ENCODE measurements at places on chromosomes 13 and 19.

- DNase-seq, result no peak
Observed at GRCh38 chr13:44365008-44365407, 8.6 kb upstream of the SERP2 start.

DNA sequence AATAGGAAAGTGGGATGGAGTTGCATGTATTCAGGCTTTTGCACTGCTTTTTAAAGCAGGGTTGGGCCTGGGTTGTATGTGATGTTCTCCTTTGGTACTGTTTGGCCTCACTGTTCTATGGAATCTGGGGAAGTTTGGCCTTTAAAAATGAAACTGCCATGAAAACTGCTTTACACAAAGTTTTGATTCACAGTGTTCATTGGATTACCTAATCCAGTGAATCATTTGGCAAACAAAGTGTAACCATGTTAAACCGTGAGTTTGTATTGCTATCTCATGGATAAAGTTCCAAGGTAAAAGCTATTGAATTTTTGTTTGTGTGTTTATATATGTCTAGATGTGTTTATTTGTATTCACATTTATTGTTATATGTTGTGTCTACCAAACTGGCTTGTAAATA lies 1658.6 kb downstream of the OLFM4 start:
- no peak for DNase-seq

- no peak for DNase-seq
Observed at GRCh38 chr13:101893021-101893420, 440.5 kb downstream of the ITGBL1 start.

DNA sequence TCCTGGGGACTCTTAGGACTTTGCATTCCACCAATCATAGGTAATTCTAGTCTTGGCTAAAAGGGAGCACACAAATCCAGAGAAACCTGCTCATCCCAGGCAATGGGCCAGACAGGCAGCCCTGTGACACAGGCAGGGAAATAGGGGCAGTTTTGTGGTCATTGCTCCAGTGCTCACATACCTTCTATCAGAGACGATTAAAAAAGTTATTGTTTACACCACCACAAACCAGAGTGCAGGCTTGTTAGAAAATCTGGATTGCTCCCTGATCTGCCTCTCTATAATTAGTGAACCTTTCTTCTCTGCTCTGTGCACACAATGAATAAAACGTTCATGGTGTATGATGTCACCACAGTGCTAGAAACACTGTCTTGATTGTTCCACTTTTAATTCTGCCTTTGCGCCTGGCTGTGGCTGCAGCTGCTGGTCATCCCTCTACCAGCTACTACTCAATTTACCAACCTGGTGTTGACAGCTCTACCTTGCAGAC lies 121.6 kb upstream of the SPATA13 start:
- no peak for DNase-seq

DNA sequence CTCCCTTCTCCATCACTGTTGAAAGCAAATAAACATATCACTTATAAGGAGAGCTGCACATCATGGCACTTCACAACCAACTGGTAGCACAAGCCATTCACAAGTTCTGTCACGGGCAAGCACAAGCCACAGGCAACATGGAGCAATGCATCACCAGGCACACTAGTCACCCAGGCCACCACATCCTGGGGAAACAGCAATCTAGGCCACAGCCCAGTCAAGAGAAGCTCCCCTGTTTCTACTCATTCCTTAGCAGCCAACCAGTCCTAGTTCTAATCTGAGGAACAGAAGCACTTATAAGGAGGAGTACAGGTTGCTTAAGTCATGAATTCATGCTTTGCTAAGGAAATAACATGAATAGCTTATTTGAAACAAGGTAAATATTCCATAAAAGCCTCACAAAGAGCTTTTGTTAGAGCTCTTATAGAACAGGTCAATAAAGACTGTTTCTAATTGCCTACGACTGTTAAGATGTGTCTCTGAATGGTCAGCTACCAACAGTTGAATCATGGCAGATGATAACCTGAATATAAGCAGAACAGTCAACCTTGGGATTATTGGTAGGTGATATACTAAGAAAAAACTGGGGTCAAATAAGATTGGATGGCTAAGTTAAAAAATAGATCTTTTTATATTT lies 169.0 kb downstream of the TBC1D4 start:
- no peak for DNase-seq

DNA sequence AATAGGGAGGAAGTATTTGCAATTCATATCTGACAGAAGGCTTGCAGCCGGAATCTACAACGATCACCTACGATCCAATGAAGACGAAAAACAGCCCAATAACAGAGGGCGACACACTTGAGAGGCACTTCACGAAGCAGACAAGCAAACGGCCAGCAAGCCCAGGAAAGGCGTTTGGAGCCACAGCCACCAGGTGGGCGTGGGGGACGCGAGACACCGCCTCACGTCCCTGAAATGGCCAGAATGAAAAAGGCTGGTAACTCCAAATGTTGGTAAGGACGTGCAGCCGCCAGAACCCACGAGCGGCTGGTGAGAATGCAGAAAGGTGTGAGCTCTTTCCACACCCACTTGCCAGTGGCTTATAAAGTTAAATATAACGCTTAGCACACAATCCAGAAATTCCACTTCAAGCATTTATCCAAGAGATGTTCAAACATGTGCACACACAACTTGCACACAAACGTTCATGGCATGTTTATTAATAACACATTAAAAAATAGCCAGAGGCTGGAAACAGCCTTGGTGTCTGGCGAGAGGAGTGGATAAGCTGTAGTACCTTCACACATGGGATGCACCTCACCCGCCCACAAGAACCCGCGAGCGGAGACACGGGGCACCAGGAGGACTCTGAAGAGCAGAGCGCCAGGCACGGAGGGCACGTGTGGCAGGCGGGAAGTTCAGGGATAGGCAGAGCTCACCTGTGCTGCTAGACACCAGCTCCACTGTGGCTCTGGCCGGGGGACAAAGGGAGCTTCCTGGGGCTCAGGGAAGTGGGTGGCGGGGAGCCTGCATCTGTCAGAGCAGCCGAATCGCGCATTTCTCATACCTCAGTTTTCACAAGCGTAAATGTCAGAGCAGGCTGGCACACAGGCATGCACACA lies 89.3 kb downstream of the SPACA7 start:
- DNase-seq, result no peak

- no peak for DNase-seq
Observed at GRCh38 chr13:32159137-32159869, 127.7 kb downstream of the FRY start.

DNA sequence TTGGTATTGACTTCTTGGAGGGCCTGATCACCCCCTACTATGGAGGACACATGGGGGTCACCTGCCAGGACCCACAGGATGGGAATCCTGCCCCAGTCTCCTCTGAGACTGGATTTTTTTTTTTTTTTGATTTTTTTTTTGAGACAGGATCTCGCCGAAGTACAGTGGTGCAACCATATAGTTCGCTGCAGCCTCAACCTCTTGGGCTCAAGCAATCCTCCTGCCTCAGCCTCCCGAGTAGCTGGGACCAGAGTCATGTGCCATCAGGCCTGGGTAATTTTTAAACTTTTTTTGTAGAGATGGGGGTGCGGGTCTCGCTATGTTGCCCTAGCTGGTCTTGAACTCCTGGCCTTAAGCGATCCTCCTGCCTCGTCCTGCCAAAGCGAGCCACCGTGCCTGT lies 14.2 kb upstream of the ADGRE5 start:
- DNase-seq, result no peak

DNA sequence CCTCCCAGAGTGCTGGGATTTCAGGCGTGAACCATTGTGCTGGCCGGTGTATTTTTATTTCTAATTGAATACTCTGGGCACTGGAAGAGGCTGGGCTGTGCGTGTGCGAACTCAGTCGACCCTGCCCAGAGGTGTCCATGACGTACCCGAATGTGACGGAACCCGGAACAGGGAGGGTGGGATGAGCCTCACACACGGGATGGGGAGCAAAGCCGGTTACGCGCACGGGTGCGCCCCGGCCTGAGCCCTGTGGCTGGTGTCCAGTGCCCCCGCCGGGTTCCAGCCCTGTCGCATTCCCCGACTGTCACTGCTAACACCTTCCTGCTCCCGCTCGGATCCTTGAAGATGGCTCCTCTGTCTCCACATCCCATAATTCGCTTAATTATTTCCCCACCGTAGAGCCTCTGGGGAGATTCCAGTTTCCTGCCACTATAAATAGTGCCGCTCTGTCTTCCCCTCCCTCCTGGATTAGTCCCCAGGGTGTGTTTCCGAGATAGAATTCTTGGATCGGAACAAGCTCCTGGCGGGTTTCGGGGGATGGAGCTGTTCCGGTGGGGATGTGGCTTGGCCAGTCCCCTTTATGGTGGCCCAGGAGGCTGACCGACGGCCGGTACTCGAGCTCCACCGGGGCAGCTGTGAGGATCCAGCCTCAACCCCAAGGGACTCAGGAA lies 22.0 kb downstream of the SBNO2 start:
- DNase-seq, result no peak

GRCh38 chr19:28646629-28647028 lies 566.3 kb downstream of the UQCRFS1 start:
- no peak for DNase-seq

DNA sequence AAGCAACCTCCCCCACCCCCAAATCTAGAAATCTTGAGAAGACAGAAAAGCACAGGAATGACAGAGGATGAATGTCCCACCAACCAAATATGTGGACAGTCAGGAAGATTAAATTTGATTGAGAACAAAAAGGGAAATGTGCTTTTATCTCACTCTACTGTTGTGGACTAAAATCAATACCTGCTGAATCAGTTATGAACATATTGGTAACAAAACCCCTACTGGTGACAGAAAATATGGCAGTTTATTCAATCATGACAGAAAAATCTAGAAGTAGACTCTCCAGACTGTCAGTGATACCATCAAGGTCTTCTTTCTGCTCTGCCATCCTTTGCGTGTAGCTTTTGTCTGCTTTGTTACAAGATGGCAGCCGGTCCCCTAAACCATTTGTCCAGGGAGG lies 35.2 kb downstream of the FAM216B start:
- no peak for DNase-seq

GRCh38 chr19:22893855-22894270 lies 61.8 kb downstream of the ZNF723 start:
- no peak for DNase-seq

DNA sequence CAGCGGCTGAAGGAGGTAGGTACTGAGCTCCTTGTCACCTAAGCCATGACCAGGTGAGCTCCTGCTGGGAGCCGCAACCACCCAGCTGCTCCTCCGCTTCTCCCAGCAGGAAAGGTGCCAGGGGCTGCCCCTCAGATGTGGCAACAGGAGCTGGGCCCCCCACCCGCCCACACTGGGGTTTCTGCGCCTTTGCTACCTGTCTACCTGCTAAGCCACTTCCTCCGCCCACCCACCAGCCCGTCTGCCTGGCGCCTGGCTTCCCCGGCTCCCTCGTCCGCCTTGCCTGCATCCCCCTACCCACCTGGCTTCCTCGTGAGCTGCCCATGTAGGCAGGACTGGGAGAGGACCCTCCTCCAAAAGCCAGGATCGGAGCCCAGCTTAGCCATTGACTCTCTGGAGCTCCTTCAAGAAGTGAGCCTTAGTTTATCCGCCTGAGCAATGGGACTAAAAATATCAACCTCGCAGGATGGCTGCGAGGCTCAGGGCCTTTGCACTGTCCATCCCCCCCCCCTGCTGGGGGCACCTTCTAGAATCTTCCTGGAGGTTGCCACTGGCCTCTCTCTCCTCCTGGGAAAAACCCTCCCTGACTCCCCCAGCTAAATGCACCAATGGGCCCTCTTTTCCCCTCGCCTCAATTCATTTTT lies 55.8 kb upstream of the KLF2 start:
- DNase-seq, result no peak

- no peak for DNase-seq
Observed at GRCh38 chr13:23144431-23144830, 36.3 kb upstream of the SGCG start.

DNA sequence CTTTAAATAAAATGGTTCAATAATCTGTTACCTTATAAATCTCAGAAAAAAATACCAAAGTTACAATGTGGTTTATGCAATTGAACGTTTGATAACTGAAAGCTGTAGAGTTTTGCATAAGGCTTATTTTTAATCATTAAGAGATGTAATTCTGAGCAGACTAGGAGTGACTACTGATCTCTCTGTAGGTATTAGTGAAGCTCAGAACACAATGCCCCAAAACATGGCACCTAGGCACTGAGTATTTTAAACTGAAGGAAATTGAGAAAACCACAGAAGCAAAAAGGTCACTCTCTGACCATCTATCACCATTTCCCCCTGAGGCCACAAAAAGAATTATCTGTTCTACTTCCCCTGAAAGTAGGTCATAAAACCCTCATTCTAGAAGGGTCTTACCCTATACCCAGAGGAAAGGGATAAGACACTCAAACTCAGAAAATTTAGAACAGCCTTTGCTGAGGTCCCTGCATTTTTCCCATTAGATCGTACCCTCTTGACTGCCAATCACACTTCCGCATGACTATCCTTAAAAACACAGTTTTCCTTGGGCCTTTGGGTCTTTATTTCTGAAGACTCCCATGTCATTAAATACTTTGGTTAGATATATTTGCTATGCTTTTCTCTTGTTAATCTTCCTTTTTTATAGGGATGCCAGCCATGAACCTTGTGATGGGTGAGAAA lies 158.1 kb downstream of the PCDH9 start:
- no peak for DNase-seq

- DNase-seq, result no peak
Observed at GRCh38 chr19:958967-959855, 24.9 kb upstream of the WDR18 start.

DNA sequence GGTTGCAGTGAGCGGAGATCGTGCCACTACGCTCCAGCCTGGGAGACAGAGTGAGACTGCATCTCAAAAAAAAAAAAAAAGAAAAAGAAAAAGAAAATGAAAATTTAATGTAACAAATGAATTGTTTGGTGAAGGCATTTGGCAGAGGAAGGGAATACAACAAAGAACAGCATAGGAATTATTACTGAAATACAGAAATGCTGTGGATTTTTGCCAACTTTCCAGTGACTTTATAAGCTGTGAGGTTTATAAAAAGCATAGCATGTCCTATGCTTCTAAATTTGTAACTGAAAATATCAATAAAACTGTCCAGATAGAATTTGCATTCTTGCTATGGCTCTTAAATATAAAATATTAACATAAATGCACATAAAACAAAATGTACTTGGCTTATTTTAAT lies 112.9 kb upstream of the IRS2 start:
- no peak for DNase-seq

DNA sequence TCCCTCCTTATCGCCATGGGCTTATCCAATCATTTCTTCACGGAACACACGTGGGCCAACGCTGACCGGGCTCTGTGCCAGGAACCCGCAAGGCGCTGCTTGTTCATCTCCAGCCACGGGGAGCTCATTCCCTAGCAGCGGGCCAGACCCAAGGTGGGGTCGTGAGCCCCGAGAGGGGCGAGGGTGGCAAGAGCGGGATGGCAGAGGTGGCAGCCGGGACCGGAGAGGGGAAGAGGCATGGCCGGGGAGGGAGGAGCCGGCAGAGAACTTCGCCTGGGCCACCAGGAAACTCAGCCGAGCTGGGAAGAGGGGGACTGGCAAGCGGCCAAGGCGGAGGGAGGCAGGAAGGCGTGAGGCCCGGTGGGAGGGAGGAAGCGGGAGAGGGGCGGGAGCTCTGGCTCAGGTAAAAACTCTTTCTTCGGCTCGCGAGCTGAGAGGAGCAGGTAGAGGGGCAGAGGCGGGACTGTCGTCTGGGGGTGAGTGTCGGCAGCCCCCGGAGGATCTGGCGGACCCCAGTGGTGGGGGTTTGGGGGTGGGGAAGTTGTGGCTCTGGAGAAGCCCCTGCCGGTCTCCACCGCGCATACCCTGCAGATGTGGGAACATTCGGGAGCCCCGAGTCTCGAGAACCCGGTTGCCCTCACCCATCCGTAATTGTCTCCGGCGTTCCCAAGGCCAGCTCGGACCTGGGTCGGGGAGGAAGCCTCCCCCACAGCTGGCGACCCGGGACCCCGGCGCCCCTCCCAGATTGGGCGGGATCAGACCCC lies at the start of gene B3GNT3:
B3GNT3 (plus strand) TSS at position 408 of the 764 bp plus-strand sequence. CDS start 12,670 bp downstream, outside the sequence.
- DNase-seq, result no peak

All from NCI-H446 treated with DMSO at 0.1 percent for 48 hours (cell line).